ENCODE measurements at places on chromosomes 1 and 21.

DNA sequence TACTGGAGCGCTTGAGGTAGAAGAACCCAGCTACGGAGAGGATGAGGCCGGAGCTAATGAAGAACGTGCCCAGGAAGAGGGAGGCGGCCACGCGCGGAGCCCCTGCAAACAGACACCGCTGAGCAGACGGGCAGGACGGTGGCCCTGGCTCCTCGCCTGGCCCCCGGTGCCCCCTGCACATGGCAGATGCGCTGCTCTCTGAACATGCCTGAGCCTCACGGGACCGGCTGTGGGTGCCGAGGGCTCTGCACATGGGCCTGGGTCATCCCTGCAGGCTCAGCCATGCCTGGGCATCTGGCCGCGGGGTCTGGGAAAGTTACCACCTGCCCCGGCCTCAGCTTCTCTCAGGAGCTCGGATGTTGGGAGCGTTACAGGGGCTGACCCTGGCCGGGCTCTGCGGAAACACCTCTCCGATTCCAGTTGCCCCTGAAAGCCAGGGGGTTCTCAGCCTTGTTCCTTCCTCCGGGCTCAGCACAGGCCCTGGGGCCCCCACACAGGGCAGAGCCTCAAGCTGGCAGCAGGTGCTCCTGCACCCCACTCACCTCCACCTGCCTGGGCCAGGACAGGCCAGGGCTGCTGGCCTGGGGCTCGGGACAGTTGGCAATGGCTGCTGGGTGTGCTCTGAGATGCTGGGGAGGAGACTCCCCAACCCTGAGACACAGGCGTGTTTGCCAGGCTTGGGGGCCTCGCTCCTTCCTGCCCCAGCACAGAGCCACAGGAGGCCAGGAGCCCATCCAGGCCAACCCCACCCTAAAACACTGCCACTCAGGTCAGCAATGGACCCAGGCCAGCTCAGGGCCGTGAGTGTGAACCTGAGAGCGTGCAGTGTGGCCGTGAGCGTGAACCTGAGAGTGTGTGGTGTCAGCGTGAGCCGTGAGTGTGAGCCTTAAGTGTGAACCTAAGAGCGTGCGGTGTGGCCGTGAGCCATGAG lies 12.1 kb upstream of the RNF223 start:
- no peak for DNase-seq

GRCh38 chr21:41418956-41419680 lies 6.9 kb upstream of the MX1 start:
- no peak for DNase-seq

- no peak for DNase-seq
Observed at GRCh38 chr1:76583235-76583868, 283.9 kb upstream of the ST6GALNAC5 start.

DNA sequence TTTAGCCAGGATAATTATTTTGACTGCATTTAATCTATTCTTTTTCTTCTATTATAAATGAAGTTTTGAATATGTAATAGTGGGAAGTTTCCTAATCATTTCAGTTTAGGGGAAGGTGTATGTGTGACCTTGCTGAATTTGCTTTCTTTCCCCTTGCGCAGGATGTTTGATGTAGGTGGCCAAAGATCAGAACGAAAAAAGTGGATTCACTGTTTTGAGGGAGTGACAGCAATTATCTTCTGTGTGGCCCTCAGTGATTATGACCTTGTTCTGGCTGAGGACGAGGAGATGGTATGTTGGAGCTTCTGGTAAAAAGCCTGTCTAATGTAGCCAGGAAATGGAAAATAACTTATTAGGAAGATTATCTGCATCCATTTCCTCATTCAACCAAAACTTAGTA lies 33.4 kb downstream of the GNAT2 start:
- DNase-seq = no peak

DNA sequence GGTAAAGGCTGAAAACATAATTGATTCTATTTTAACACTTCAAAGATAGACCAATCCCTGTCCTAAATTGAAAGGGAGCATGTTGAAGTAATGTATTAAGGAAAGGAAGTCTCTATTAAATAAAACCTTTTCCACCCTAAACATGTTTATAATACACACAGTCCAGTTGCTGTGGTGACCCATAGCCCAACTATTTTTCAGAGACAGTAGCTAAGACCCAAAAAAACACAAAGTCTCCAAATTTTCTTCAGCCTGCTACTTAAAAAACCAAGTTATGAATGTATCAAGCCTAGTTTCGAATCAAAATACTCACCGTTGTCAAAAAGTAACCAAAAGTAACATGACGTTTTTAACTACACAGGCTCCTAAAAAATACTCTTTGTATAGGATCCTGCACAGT lies 1.6 kb downstream of the ELK4 start:
- no peak for DNase-seq

GRCh38 chr1:181173761-181174447 lies 85.4 kb downstream of the IER5 start:
- DNase-seq = no peak

DNA sequence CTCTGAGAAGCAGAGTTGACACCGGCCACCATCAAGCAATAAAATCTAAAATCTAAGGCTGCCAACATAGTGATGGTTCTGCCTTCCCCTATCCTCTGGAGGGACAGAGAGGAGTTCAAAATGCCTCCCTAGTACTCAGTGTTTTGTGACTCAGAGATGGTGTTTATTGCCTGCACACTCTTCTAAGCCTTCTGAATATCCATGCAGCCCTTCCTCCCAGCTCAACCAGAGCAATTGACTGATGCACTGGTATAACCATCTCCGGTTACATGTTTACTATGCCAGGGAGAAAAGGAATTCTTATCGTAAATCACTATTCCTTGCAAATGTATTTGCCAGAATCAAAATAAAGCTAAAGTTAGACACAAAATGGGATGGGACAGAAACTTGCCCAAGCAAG lies 132.9 kb upstream of the RAB4A start:
- no peak for DNase-seq

DNA sequence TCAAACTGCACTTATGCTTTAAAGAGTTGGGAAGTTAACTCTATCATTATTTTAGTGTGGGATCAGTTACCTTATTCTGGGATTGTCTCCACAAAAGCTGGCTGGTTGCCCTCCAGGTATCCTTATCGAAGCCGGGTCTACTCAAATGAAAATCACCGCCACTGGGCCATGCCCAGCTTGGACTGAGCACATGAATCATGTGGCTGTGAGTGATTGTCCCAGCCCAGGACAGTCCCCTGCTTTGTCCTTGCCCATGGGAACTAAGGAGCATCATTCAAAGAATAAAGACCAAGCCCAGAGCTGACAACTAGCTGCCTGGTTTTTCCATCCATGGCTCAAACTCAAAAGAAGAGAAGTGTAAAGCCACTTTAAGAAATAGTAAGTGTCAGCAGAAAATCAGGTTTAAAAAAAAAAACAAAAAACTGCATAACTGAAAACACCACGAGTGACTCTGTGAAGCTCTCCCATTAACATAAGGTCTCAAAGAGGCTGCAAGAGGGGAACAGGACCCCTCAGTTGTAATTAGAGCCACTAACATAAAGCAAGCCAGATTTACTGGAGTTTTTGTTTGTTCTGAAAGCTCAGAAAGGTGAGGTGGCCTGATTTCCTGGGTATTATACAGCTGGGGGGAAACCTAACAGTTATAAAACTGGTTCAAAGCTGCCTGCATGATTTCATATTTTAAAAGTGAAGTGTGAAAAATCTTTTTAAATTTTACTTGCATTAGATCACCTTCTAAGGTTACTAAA lies 91.5 kb downstream of the KIF14 start:
- no peak for DNase-seq

DNA sequence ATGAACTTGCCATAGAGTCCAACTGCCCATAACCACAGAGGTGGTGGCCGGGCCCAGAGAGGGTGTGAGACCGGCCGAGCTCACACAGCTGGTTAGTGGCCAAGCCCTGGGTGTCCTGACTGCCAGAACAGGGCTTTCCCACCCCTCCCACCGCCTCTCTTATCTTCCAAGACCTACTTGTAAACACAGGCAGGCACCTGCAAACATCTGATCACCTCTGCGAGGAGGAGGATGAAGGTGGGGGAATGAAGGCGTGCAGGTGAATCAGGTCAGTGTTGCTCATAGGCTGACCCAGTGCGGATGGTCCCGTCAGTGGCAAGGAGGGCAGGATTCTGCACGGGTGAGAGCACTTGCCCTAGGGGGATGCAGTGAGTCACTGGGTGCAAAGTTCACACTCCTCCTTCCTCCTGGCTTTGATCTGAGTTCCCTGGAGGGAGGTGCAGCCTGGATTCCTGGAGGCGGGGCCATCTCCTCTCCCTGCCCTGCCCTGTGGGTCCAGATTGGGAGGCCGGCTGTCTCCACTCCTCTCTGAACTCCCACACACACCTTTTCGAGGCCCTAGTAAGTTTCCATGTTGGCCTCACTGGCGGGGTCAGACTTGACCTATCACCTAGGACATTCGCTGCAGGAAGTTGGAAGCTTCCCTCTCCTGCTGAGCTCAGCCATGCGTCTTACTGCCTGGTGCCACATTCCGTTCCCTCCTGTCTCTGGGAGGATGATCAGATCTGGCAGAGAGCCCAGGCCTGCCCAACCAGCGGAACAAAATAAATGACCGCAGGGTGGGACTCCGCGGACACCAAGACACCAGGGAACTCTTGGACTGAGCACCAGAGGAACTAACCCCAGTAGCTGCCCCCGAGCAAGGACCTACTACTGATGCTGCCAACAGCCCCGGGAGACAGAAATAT lies 7.3 kb downstream of the UQCRHL start:
- DNase-seq = no peak

DNA sequence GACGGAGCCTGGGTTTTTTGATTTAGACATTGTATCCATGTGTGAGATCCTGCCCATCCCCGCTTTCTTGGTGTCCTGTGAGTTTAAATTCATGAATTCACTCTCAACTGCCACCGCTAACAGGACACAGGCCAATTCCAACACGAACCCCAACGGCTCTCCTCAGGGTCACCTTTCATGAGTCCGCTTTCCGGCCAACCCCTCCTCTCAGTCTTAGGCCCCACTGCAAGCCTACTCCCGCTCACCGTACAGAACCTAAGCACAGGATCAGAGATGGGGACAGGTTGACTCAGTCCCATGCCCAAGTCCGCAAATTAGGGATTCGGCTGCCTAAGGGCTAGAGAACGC lies 238 bp upstream of the SCP2 start:
- no peak for DNase-seq

DNA sequence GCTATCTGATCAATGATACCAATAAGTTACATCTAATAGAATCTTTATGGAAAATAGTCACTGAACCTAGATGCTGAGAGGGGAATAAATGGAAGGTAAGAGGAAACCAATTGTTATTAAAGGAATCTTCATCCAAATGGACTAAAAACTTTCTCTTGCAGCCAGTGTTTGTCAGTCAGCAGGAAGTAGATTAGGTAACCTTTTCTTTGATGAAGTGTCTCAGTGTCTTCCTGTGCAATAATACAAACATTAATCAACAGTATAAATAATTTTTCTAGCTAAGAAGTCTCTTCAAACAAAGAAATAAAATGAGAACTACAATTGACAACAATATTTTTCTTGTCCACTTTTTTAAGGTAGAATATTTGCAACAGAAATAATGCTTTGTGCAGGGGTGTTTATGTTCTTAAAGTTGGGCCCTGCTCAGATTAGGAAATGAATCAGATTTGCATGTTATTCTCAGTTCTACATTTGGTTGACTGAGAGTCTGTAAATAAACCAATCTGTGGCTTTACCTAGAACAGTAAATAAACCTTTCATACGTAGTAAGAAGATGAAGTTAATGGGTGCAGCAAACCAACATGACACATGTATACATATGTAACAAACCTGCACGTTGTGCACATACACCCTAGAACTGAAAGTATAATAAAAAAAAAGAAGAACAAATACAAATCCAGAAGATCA lies 391.4 kb downstream of the MRPL39 start:
- DNase-seq = no peak

GRCh38 chr1:29963946-29964345 lies 727.6 kb downstream of the PTPRU start:
- no peak for DNase-seq

DNA sequence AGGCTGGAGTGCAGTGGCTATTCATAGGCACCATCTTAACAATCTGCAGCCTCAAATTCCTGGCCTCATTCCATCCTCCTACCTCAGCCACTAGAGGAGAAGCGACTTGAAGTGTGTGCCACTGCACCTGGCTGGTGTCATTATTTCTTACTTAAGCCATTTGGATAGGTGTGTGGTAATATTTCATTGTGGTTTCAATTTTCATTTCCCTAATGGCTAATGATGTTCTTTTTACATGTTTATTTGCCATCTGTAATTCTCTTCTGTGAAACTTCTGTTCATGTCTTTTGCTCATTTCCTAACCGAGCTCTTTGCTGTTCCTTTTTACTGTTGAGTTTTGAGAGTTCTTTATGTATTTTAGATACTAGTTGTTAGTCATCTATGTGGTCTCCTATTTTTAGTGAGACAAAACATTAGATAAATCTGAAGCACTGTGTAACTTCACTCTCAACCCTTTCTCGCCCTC lies 66.8 kb downstream of the SLC27A3 start:
- no peak for DNase-seq

- no peak for DNase-seq
Observed at GRCh38 chr1:178048883-178049282, 45.0 kb upstream of the RASAL2 start.

DNA sequence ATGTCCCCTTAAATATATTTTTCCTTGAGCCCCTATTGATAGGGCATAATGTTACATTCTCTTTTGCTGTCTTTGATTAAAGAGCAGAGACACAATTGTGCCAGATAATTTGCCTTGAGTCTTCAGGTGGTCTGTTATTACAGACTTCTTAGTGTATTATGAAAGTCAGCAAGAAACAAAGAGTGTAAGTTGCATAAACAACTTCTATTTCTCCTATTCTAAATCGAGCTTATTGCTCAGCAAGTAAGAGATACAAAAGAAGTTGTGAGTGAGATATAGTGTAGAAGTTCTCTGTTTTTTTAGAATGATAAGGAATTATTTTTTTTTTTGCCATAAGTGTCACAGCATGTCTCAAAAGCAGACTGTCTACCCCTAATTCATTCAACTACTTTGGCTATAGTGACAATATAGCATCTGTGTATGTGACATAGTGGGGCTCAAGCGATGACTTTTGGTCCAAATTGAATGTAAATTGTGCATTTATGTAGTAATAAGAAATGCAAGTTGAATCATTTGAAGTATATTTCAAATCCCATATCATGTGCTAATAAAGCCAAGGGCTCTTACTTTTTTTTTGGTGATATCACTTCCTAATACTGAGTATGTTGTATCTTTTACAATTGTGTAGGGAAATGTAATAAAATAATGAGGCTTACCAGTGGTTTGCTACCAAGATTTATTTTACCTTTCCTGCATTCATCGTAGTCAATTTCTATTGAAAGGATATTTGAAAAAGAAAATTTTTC lies 81.3 kb downstream of the RGL1 start:
- DNase-seq = no peak

DNA sequence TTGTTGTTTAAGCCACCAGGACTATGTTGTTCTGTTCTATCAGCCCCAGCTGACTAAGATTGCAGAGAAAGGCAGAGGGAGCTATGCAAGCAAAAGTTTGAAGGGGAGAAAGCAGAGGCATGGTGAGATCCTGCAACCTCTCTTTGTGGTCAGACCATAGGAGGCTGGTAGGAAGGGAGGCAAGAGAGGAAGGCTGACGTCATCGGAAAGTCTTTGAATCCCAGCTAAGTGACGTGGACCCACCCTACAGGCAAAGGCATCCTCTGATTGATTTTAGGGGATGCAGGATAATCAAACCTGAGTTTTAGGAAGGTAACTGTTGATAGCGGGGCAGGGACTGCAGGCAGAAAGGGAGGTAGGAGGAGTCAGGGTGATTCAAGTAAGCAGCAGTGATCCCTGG lies 23.3 kb upstream of the TNNI1 start:
- DNase-seq = no peak

- no peak for DNase-seq
Observed at GRCh38 chr1:53959664-53960250, 13.6 kb downstream of the LRRC42 start.

Data from stimulated activated CD4-positive, alpha-beta T cell treated with anti-CD3 and anti-CD28 coated beads, Interleukin-12 subunit alpha, Interleukin-12 subunit beta, amount 100 ng/mL, for 4 hours (primary cell).